ENCODE measurements at places on chromosomes 16 and 17. TPM values are rescaled to one million over a fixed set of nuclear protein-coding genes. Genes with fewer than 3 reads are reported as not detected.

DNA sequence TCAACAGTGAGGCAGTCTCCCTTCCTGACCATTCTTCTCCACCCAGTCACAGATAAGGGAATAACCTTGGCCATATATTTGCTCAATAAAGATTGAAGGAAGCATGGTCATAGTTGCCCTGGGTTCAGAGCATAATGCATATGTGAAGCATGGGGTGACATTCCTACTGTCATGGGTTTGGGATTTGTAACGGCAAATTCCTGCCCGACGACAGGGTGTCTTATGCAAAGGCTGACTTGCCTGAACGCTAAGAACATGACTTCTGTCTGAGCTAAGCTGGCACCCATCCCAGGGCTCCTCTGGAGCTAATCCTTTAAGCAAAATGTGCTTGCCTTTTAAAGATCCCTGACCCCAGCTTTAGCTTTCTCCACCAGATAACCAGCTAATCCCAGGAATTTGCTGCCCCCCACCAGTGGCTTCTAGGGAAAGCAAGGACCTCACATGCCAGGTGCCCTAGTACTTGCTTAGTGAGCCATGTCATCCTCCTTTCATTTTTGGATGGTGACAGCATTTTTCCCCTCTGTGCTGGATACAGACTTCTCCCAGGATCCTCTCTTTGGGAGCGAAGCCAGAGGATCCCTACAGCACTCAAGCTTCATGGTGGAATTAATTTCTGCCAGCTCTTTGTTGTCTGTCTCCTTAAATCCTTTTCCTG, 11.7 kb downstream of the SLC7A6OS start:
- no peak overlapping the region for H3K4me3 ChIP-seq
- peaks cover 12% of the 10 kb centered on the region for H3K4me1 ChIP-seq
- peaks cover 60% of the 10 kb centered on the region for H3K36me3 ChIP-seq

DNA sequence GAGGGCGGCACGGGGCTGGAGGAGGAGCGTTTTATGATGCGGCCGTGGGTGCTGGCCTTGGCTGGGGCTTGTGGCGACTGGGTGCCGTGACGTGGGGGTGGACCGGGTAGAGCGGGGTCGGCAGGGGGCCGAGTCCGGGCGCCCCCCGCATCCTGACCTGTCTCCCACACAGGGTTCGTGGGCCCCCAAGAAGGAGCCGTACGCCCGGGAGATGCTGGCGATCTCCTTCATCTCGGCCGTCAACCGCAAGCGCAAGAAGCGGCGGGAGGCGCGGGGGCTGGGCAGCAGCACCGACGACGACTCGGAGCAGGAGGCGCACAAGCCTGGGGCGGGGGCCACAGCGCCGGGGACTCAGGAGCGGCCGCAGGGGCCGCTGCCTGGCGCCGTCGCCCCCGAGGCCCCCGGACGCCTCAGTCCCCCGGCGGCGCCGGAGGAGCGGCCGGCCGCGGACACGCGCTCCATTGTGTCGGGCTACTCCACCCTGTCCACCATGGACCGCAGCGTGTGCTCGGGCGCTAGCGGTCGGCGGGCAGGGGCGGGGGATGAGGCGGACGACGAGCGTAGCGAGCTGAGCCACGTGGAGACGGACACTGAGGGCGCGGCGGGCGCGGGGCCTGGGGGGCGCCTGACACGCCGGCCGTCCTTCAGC, 81.6 kb downstream of the ARHGAP23 start:
- H3K36me3 ChIP-seq, result no peaks in the 10 kb centered on the region
- no peak overlapping the region for H3K27ac ChIP-seq
- H3K4me1 ChIP-seq, result peaks cover 9% of the 10 kb centered on the region
- peaks cover 39% of the 10 kb centered on the region for H3K27me3 ChIP-seq

Gene TEKT5
- total RNA-seq, result not detected

- no peaks in the 10 kb centered on the region for H3K36me3 ChIP-seq
- no peak overlapping the region for H3K27ac ChIP-seq
- DNase-seq, result no peak
- H3K27me3 ChIP-seq, result no peaks in the 10 kb centered on the region
Measured at GRCh38 chr16:72134507-72134906, 37.4 kb downstream of the PMFBP1 start.

Gene ABCC11
- 0.33 TPM for total RNA-seq

- H3K36me3 ChIP-seq, result peaks cover 11% of the 10 kb centered on the region
- H3K4me1 ChIP-seq, result peaks cover 35% of the 10 kb centered on the region
- peak overlapping the region; percentile 87 for H3K4me3 ChIP-seq
Measured at GRCh38 chr16:11800382-11800718, 3.3 kb upstream of the ZC3H7A start.

DNA sequence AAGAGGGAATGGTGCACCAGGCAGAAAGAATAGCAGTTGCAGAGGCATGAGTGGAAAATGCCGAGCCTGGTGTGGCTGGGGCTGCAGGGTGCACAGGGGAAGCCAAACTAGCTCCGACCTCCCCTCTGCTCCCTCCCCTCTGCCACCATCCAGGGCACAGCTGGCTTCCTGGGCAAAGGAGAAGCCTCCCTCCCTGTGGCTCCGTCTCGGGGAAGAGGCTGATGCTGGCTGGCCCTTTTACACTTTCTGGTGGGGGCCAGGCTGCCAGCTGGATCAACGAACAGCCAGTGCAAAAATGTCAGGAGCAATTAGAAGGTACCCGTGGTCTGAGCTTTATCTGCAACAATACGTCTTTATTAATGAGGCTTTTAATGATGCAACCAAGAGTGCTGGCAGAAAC, 37.1 kb upstream of the KCNJ12 start:
- H3K36me3 ChIP-seq, result no peaks in the 10 kb centered on the region
- H3K27me3 ChIP-seq, result no peaks in the 10 kb centered on the region
- no peak overlapping the region for H3K27ac ChIP-seq
- H3K4me3 ChIP-seq, result no peak overlapping the region

Gene QPRT
- 9.7 TPM for total RNA-seq

- H3K36me3 ChIP-seq, result no peaks in the 10 kb centered on the region
- peaks cover 22% of the 10 kb centered on the region for H3K27me3 ChIP-seq
- H3K4me3 ChIP-seq, result no peak overlapping the region
- H3K27ac ChIP-seq, result no peak overlapping the region
- peaks cover 21% of the 10 kb centered on the region for H3K4me1 ChIP-seq
Measured at GRCh38 chr16:19289811-19290485, 4.4 kb downstream of the CLEC19A start.

DNA sequence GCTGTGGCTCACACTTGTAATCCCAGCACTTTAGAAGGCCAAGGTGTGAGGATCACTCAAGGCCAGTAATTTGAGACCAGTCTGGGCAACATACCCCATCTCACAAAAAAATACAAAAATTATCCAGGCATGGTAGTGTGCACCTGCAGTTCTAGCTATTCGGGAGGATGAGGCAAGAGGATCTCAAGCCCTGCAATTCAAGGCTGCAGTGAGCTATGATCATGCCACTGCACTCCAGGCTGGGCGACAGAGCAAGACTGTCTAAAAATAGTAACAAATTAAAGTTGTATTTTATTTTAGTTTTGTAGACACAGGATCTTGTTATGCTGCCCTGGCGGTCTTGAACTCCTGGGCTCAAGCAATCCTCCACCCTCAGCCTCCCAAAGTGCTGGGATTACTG, 18.2 kb downstream of the USP31 start:
- H3K4me1 ChIP-seq, result peaks cover 11% of the 10 kb centered on the region
- H3K27ac ChIP-seq, result no peak overlapping the region
- peaks cover under 1% of the 10 kb centered on the region for H3K36me3 ChIP-seq

Gene B4GALNT2
- not detected for total RNA-seq

- H3K36me3 ChIP-seq, result no peaks in the 10 kb centered on the region
- peaks cover 12% of the 10 kb centered on the region for H3K27me3 ChIP-seq
- no peak overlapping the region for H3K4me3 ChIP-seq
- DNase-seq, result no peak
Measured at GRCh38 chr17:42653179-42654124, 5.6 kb upstream of the TUBG2 start.

DNA sequence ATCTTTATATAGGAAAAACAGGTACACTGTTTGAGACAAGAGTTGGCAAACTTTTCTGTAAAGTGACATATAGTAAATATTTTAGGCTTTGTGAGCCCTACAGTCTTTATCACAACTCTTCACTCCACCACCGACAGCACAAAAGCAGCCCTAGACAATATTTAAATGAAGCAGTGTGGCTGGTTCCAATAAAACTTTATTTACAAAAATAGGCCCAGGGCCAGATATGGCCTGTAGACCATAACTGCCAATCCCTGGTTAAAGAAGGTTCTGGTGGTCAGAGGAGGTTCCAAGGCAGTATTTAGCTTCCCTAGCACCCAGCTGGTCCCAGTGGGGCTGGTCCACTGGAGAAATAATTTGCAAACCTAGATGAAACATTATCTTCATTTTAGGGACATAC, 3.6 kb downstream of the FAM117A start:
- peak overlapping the region; percentile 76 for H3K27ac ChIP-seq
- H3K4me1 ChIP-seq, result peaks cover 78% of the 10 kb centered on the region
- H3K4me3 ChIP-seq, result no peak overlapping the region
- peaks cover 7% of the 10 kb centered on the region for H3K36me3 ChIP-seq
- no peaks in the 10 kb centered on the region for H3K27me3 ChIP-seq
- no peak for DNase-seq

DNA sequence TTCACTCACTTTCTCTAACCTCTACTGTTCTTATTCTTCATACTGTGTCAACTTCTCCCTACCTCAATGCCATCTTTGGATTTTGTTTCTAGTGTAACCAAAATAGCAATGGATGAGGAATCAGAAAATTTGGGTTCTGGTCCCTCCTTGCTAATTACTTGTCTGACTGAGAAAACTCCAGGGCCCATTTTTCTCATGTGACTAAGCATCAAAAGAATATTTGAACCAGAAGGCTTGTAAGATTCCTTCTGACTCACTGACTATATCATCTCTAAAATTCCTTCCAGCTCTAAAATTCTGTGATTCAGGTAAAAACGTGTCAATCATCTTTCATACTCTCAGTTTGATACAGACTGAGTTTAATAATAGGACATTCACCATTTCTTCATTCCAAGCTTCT, 57.9 kb downstream of the BRIP1 start:
- H3K36me3 ChIP-seq, result peaks cover 7% of the 10 kb centered on the region
- DNase-seq, result no peak
- no peaks in the 10 kb centered on the region for H3K27me3 ChIP-seq
- no peak overlapping the region for H3K27ac ChIP-seq

GRCh38 chr17:13597723-13598347, 3.9 kb downstream of the HS3ST3A1 start:
- H3K36me3 ChIP-seq, result no peaks in the 10 kb centered on the region
- H3K4me3 ChIP-seq, result no peak overlapping the region
- peaks cover 11% of the 10 kb centered on the region for H3K4me1 ChIP-seq
- DNase-seq, result peak; percentile 53
- peaks cover 28% of the 10 kb centered on the region for H3K27me3 ChIP-seq
- H3K27ac ChIP-seq, result no peak overlapping the region

- no peak for DNase-seq
- H3K36me3 ChIP-seq, result no peaks in the 10 kb centered on the region
- H3K27me3 ChIP-seq, result no peaks in the 10 kb centered on the region
Measured at GRCh38 chr16:51405361-51405760, 254.3 kb upstream of the SALL1 start.

Gene ATAD5
- 32.9 TPM for total RNA-seq

Gene CDK5R1
- 12.4 TPM for total RNA-seq

DNA sequence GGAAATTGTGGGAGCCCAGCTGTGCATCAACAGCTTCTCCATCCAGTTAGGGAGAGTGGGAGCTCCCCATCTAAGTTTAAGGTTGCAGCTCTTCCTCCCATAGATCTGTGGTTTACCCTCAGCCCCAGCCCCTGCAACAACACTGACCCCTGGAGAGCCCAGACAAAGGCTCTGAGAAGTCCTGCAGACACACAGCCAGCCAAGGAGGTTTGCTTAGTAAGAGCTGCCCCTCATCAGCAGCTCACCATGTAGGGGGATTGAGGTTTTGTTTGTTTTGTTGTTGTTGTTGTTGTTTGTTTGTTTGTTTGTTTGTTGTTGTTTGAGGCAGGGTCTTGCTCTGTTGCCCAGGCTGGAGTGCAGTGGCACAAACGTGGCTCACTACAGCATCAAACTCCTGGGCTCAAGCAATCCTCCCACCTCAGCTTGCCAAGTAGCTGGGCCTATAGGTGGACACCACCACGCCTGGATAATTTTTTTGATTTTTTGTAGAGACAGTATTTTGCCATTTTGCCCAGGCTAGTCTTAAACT, 138.6 kb downstream of the CLEC16A start:
- H3K36me3 ChIP-seq, result peaks cover 19% of the 10 kb centered on the region
- peaks cover 74% of the 10 kb centered on the region for H3K4me1 ChIP-seq
- H3K27ac ChIP-seq, result peak overlapping the region; percentile 49
- H3K4me3 ChIP-seq, result no peak overlapping the region
- no peaks in the 10 kb centered on the region for H3K27me3 ChIP-seq

DNA sequence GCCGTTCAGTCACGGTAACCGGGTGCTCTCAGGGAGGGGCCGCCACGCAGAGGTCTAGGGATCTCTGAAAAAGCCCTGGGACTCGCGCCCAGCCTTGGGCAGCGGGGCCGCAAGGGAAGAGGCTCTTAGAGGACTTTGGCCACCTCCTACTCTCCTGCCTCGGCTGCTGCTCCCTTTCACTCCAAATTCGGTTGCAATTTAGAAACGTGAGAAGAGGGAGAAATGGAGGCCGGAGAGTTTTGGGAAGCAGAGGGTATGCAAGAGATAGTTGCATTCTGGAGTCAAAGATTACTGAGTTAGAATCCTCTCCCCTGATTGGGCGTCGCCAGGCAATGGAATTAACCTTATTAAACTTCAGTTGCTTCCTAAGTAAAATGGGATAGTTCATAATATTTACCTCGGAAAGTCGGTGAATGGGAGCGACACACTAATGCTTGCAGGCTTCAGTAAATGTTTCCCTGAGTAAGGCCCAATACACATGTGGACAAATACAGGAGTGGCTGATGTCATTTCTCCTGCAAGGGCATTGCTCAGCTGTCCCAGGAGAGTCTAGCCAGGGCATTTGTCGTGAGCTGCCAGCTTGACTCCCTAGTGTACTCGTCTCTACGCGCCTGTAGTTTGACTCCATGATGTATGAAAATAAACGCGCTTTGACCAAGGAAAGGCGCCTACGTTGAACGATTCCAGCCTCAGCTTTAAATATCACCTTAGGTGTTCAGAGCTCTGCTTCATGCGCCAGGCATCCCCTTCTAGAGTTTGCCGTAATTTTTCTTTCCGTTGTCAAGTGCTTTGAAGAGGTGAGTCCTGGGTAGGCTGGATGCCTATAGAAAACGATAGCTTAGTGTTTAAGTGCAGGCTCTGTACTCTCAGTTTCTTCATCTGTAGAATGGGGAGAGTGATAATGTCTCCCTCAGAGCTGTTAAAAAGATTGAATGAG, 667 bp downstream of the OGFOD1 start:
- peaks cover 54% of the 10 kb centered on the region for H3K4me1 ChIP-seq
- DNase-seq, result peak; percentile 30
- H3K27me3 ChIP-seq, result no peaks in the 10 kb centered on the region
- peaks cover 48% of the 10 kb centered on the region for H3K36me3 ChIP-seq
- peak overlapping the region; percentile 89 for H3K27ac ChIP-seq
- H3K4me3 ChIP-seq, result peak overlapping the region; percentile 95

DNA sequence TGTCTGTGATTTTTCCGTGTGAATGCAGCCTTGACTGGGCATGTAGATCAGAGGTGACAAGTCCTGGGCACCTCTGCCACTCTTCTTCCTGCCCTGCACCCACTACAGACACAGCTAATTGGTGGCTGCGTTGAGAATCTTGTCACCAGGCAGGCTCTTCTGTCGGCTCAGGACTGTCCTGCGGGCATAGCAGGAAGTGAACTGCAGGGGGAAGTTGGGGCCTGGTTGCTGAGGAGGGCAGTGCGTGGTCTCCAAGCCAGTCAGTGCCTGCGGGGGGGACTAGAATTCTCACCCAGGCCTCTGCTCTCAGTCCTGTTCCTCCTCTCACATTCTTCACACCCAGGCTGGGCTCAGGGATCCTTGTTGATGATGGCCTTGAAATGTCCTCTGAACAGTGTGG, 50.5 kb downstream of the JPH3 start:
- H3K36me3 ChIP-seq, result no peaks in the 10 kb centered on the region
- no peak for DNase-seq
- H3K27ac ChIP-seq, result no peak overlapping the region
- H3K27me3 ChIP-seq, result no peaks in the 10 kb centered on the region

Gene FBXO39
- not detected for total RNA-seq
